GM12864 (cell line): ENCODE measurements at places on chromosomes 11 and 22.

- DNase-seq = no peak
These were observed 26.1 kb downstream of the APIP start for GRCh38 chr11:34890089-34890488.

DNA sequence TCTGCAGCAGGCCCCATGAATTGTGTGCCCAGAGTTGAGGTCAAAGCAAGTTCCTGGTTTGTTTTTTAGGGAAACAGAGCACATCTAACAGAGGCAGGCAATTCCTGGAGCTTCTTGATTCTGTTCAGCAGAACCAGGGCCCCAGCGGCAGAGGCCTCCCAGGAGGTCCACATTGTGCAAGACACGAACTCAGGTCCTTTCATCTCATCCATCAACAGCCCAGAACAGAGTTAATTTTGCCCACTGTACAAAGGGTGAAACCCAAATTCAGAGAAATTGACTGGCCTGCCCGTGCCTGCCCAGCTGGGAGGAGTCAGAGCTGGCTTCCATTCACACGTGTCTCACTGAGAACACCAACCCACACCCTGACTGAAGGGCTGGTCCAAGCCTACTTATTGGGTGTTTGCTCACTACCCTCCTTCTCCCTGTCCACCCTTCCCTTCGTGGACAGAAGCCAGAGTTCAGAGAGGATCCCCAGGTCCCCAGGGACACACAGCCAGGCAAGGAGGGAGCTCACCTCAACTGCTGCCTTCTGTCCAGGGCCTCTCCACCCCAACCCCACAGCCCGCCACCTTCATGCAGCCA is 607.1 kb downstream of the TBC1D22A start:
- no peak for DNase-seq

DNA sequence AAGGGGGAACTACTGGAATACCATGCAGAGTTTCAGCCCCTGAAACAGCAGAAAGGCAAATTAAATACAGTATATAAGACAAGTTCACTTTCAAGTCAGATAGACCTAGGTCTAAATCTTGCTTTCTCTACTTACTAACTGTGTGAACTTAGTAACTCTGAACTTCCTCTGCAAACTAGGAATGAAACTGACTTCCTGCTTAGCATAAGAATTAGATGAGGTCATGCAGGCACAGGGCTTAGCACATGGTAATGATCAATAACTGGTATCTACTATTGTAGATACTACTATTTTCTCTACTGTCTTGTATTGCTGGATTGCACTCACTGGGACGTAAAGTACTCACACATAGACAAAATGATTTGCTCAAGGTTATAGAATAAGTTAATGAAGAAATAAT is 51.5 kb upstream of the MTNR1B start:
- no peak for DNase-seq

DNA sequence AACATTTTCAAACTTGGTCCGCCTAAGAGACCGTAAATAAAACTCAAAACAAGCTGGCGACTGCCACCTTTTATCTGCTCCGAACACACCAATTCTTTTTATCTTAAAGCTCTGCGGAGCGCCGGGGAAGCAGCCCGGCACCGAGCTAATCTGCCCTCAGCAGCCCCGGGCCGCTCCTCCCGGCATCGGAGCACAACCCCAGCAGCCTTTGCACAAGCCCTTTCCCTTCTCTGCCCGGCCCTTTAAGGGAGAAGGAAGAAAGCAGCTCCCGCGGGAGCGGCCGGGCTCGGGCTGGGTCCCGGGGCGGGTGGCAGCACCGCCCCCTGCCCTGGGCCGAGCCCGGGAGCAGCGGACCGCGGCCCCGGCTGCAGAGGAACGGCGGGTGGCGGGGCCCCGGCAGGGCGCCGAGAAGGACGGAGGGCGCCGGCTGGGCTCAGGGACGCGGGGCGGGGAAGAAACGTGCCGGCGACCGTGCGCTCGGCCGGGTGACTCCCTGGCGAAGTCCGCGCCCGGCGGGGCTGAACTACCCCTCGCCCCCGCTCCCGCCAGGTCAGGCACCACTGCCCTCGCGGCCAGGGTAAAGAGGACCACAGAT is 133.6 kb upstream of the C11orf58 start:
- no peak for DNase-seq

- DNase-seq = no peak
These were observed 96.6 kb upstream of the KCNA4 start for GRCh38 chr11:30113326-30113898.

DNA sequence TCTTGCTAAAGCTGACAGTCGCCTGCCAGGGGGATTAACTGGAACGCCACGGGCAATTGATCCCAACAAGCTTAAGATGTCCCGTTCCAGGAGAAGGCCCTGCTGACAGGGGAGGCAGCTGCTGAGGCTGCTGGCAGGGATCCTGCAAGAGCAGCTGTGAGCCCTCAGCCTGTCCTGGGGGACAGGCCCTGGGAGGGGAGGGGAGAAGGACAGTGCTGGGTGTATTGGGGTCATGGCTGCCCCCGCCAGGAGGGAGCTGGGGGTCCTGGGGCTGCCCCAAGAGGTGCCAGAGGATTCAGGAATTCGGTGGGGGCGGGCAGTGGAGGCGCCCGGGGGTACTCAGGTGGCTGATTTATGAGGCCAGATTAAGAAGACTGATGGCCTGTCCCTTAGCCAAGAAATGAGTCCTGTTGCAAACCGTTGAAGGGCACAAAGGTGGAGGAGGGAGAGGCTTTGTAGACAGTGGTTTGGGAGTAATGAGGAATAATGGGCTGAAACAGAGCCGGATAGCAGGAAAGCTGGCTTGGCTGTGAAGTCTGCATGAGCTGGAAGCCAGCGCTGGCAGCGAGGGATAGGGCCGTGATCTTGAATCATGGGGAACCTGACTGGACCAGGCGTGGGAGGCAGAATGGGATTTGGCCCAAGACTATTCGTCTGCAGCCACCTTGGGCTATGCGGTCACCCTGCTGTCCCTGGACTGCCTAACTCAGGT is 133.5 kb downstream of the CACNA1I start:
- DNase-seq = no peak

- no peak for DNase-seq
These were observed 869.7 kb downstream of the BRD1 start for GRCh38 chr22:48957987-48958321.

DNA sequence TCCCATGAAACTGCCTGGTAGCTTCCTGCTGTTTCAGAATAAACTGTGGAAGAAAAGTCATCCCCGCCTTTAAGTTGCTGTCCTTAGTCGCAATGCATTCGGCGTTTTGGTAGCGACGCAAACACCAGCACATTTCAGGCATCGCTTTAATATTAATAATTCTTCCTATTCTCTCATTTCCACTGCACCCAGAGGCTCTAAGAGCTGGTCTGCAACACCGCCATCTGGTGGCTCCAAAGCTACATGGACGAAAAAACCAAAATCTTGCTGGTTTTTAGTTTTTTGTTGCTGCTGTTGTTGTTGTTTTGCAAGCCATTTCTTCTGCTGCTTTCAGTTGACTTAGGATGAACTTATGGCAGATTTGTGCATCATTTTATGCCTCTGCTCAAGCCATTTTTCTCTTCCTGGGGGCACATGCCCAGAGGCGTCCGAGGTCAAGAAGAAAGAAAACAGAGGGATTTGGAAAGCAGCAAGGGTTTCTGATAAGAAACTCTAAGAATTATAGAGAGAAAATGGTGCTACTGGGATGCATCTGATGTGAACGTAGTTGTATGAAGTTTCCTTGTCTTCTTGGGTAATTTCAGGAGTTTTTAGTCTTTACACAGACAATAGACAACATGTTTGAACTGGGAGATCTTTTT is 345.4 kb upstream of the KIRREL3 start:
- no peak for DNase-seq

DNA sequence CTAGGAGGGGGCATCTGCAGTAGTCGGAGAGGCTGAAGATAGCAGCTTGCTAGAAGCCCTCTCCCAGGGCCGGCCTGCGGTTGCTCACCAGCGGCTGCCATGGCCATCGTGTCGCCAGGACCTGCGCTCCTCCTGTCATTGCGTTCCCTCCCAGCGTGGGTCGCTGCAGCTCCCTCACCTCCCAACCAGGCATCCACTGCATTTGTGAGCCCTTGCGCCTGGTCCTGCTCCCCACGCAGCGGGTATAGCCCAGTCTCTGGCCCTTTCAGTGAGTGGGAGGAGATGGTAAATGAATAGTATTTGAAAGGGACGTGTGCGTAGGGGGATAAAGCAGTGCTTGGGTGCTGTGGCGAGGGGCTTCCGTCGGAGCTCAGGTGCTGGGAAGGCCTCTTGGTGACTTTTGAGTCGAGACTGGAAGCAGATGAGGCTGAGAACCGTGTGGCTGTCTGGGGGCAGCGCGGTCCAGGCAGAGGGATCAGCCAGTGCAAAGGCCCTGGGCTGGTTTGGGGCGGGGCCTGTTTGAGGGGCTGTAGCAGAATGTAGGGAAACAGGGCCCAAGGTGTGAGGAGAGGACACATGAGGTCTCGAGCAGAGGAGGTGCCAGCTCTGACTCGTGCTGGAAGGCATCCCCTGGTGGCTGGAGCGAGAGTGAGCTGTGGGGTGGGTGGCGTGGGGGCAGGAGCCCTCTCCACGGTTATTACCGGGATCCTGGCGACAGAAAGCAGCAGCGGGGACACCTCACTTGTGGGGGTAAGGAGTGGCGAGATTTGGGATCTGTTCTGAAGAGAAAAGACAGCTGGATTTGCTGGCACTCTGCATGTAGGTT is 39.3 kb downstream of the LRP5 start:
- DNase-seq = no peak

GRCh38 chr22:38403812-38404211 is 51.2 kb downstream of the KCNJ4 start:
- no peak for DNase-seq

DNA sequence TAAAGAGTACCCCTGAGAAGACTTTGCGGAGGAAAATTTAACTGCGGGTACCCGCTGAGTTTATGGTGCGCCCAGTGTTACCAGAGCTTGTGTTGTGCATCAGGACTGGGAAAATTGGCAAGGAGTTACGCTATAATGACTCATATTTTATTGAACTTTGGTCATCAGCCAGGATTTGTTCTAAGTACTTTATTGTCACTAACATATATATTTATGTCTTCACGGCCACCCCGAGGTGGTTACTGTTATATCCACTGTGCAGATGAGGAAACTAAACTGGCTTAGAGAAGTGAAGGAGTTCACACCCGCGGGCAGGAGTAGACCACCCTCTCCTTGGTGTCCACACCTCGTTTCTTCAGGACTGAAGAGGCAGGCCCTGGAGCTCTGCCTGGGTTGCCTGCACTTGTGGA is 667 bp downstream of the ACCS start:
- DNase-seq = no peak

- DNase-seq = no peak
These were observed 69.5 kb downstream of the ARHGAP42 start for GRCh38 chr11:100756559-100756958.

- no peak for DNase-seq
These were observed 17.5 kb downstream of the RPL3 start for GRCh38 chr22:39301926-39302325.

- DNase-seq = no peak
These were observed 7.9 kb downstream of the TCN2 start for GRCh38 chr22:30614879-30615278.

DNA sequence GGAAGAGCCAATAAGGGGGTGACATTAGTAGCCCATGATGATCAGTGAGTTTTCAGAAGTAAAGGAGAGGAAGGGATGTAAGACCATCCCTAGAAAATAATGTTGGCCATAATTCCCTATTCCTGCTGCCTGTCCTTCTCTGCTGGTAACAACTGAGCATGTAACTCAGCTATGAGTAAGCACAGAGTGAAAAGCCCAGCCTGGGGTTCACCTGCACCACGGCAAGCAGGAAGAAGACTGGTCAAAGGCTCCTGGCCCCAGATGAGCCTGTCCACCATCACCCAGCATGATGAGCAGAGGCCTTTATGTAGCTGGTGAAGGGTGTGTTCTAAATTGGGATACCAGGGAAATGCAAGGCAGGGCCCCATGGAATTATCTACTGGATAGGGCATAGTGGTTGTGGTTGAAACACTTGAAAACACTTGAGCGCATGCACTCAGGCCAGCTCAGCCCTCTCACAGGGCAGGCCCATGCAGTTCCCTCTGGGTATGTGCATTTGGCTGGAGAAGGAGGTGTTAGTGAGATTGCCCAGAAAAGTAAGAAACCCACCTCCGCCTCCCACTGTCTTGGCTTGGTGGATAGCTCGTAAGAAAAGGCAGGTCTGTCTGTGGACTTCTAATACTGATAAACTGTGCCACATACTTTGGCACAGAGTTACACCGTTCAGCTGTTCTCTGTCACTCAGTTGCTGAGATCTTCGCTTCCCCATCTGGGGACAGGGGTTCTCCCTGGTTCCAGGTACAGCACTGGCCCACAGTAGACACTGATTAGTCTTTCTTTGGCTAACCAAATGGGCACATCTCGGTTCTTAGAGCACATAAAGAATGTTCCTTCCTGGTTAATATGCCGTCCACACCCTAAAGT is 86.8 kb downstream of the AMOTL1 start:
- DNase-seq = no peak
